ENCODE measurements at places on chromosomes 5 and 9.

DNA sequence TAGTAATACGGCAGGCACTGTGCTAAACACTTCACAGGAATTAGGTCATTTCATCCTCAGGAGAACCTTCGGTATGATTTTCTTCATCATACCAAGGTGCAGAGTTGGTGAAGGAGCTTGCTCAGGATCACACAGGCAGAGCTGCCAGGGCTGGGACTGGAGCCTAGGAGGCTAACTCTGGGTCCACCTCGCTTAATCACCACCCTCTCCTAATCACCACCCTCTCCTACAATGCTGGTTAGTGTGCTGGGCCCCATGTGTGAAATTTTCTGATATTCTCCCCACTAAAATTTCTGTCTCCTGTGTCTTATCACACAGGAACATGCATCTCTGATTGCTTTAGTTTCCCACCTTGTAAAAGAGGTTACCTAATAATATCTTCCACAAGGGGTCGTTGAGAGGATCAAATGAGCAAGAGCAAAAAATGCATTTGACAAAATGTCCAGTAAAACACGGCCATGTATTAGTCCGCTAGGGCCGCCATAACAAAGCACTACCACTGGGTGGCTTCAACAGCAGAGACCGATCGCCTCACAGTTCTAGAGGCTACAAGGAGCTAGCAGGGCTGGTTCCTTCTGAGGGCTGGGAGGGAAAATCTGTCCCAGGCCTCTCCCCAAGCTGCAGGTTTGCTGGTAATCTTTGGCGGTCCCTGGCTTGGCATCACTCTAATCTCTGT lies 128.2 kb upstream of the NFIB start:
- H3K27ac ChIP-seq, result no peak overlapping the region
- H3K4me1 ChIP-seq, result no peaks in the 10 kb centered on the region
- DNase-seq, result no peak
- H3K36me3 ChIP-seq, result no peaks in the 10 kb centered on the region
- H3K27me3 ChIP-seq, result no peaks in the 10 kb centered on the region

GRCh38 chr5:110853267-110853666 lies 114.5 kb downstream of the SLC25A46 start:
- no peaks in the 10 kb centered on the region for H3K4me1 ChIP-seq
- H3K27ac ChIP-seq, result no peak overlapping the region

GRCh38 chr9:6567140-6567591 lies 78.4 kb downstream of the GLDC start:
- H3K4me1 ChIP-seq, result no peaks in the 10 kb centered on the region
- H3K27ac ChIP-seq, result no peak overlapping the region
- no peak for DNase-seq
- H3K27me3 ChIP-seq, result no peaks in the 10 kb centered on the region

DNA sequence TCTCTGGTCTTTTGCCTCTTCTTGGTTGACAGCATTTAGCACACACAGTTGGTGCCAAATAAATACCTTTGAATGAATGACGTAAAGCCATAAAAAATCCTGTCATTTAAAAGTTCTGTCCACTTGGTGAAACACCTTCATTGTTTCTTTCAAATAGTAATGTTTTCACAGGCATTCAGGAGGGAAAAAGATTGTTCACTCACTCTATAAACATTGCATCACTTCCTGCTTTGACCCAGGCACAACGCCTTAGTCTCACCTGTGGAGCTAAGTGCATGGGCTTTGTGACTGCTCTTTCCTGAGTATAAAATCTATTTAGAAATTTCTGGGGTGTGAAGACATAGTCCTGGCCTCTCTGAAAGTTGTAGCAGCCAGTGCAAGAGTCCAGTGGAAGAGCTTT lies 88.9 kb upstream of the CXCL14 start:
- H3K27me3 ChIP-seq, result no peaks in the 10 kb centered on the region
- no peaks in the 10 kb centered on the region for H3K36me3 ChIP-seq

DNA sequence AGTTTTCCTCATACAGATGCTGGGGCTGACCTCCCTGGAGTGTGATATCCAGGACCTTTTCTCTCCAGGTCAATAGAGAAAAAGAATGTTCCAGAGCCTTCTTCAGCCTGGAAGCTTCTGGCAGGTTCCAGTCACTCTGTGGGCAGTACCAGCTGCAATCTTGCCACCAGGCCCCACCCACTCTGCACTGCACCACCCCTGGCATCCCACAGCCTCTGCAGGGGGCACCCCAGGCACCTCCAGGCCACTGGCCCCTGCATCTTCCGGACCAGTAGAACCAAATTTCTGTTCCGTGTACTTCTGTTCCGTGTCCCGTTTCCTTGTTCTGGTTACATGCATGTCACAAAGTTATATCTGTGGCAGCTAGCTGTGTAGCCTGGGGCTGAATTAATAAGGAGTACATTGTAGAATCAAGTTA lies 83.3 kb upstream of the ZBTB43 start:
- no peaks in the 10 kb centered on the region for H3K36me3 ChIP-seq
- peak; percentile 44 for DNase-seq

DNA sequence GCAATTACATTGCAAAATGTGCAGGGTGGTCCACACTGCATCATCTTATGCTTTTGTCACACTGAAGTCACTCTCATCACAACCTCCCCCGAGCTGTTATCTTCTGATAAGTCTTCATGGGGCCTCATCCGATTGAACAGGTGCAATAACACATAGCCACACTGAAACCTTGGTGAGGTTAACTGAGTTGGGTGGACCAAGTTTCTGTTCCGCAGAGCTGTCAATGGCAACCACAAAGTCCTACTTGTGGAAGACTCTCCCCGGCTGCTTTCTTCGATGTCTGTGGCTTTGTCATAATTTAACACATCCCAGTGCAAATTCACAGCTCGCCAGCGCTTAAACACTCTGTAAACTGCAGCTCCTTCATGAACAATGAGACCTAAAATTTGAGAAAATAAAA lies 112.2 kb downstream of the MARCHF11 start:
- no peaks in the 10 kb centered on the region for H3K36me3 ChIP-seq
- no peak overlapping the region for H3K27ac ChIP-seq
- H3K4me3 ChIP-seq, result no peak overlapping the region
- H3K4me1 ChIP-seq, result no peaks in the 10 kb centered on the region

DNA sequence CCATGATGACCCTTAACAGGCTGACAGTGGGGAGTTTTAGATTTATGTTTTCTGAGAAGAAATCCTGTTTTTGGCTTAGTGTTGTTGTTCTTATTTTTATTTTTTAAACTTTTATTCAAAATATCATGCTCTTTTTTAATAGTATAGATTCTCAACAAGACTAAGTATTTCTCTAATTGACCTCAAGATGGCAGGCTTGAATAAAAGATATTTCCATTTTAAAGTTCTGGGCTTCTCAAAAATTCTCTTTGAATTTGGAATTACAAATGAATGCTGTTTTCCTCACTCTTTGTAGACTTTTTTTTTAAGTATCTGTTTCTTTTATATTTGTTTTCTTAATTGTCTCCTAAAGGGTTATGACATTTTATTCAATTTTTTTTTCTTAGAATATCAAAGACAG lies 50.0 kb upstream of the SH3GL2 start:
- no peaks in the 10 kb centered on the region for H3K36me3 ChIP-seq
- DNase-seq, result no peak

GRCh38 chr5:50965654-50966375 lies 299.4 kb downstream of the PARP8 start:
- H3K36me3 ChIP-seq, result no peaks in the 10 kb centered on the region
- no peak overlapping the region for H3K27ac ChIP-seq
- peaks cover 72% of the 10 kb centered on the region for H3K27me3 ChIP-seq
- H3K4me3 ChIP-seq, result no peak overlapping the region

DNA sequence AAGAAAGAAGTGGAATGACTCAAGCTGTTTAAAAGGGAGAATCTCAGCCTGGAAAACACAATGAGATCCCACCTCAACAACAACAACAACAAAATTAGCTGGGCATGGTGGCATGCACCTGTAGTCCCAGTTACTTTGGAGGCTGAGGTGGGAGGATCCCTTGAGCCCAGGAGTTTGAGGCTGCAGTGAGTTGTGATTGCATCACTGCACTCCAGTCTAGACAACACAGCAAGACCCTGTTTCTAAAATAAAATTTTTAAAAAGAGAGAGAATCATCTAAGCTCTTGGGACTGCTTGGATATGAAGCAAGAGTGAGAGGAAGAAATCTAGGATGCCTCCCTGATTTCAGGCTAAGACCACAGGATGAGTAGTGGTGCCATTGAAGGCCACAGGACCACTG lies 47.4 kb upstream of the KIF2A start:
- no peaks in the 10 kb centered on the region for H3K36me3 ChIP-seq
- no peaks in the 10 kb centered on the region for H3K27me3 ChIP-seq
- no peak for DNase-seq
